ENCODE measurements at places on chromosomes 4 and X.

DNA sequence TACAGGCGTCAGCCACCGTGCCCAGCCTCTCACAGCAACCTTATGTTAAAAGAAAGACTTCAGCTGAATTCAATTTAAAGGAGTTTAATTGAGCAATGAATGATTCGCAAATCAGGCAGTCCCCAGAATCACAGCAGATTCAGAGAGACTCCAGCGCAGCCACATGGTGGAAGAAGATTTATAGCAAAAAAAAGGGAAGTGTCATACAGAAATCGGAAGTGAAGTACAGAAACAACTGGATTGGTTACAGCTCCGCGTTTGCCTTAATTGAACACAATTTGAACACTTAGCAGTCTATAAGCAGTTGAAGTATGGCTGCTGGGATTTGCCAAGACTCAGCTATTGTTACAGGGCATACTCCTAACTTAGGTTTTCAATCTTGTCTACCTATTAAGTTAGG lies 19.8 kb downstream of the CENPVL3 start:
- DNase-seq = no peak
- no peaks in the 10 kb centered on the region for H3K36me3 ChIP-seq
- H3K4me1 ChIP-seq = no peaks in the 10 kb centered on the region
- peaks cover 9% of the 10 kb centered on the region for H3K27me3 ChIP-seq
- no peak overlapping the region for H3K27ac ChIP-seq

- no peak for DNase-seq
- no peak overlapping the region for H3K4me3 ChIP-seq
- H3K27me3 ChIP-seq = no peaks in the 10 kb centered on the region
- no peak overlapping the region for H3K27ac ChIP-seq
- H3K36me3 ChIP-seq = peaks cover 8% of the 10 kb centered on the region
Observed at GRCh38 chr4:122898370-122899150, 23.8 kb downstream of the NUDT6 start.

GRCh38 chrX:118974088-118974907 lies at the start of gene LONRF3:
LONRF3 (plus strand) TSS chrX:118974618; CDS start chrX:118974781, 163 bp downstream.
- peak; percentile 23 for DNase-seq
- H3K4me1 ChIP-seq = peaks cover 6% of the 10 kb centered on the region
- peak within 1 kb of the TSS; percentile 84 for H3K27ac ChIP-seq
- H3K27me3 ChIP-seq = peaks cover 25% of the 10 kb centered on the region

- H3K4me3 ChIP-seq = no peak overlapping the region
- H3K4me1 ChIP-seq = peaks cover 29% of the 10 kb centered on the region
- no peaks in the 10 kb centered on the region for H3K27me3 ChIP-seq
- H3K27ac ChIP-seq = no peak overlapping the region
Observed at GRCh38 chr4:89254847-89255246, 52.8 kb downstream of the GPRIN3 start.

DNA sequence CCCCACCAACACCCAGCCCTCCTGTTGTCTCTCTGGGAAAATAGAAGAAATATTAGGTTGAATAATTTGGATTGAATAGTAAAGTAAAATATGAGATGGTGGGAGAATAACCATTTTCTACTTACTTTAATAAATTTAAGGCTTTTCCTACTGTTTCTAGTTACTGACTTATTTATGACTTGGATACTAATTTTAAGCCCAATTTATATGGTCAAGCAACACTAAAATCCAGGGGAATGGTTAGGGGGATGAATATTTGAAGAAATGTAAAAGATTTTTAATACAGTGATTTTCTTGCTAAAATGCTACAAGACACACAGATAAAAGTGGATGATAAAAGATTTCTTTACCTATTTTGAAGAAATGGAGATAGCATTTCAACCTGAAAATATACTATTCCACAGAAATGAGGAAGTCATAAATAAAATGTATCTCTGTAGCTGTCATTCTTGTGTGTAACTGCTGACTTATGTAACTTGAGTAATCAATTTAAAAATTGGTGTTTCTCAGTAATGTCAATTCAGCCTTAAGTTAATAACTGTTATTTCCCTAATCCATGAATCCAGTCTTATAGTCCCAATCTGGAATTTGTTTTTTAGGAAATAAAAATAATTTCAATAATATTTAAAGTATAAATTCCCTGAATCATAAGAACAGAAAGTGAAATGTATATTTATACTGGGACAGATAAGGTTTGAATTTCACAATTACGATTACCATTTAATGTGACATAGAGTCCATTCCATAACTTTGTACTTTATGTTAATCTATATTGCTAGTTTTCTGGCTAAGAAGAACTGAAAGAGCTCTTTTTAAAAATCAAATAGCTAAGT lies 24.3 kb upstream of the IL2 start:
- no peak overlapping the region for H3K27ac ChIP-seq
- H3K36me3 ChIP-seq = no peaks in the 10 kb centered on the region
- H3K4me3 ChIP-seq = no peak overlapping the region
- H3K4me1 ChIP-seq = peaks cover 6% of the 10 kb centered on the region

DNA sequence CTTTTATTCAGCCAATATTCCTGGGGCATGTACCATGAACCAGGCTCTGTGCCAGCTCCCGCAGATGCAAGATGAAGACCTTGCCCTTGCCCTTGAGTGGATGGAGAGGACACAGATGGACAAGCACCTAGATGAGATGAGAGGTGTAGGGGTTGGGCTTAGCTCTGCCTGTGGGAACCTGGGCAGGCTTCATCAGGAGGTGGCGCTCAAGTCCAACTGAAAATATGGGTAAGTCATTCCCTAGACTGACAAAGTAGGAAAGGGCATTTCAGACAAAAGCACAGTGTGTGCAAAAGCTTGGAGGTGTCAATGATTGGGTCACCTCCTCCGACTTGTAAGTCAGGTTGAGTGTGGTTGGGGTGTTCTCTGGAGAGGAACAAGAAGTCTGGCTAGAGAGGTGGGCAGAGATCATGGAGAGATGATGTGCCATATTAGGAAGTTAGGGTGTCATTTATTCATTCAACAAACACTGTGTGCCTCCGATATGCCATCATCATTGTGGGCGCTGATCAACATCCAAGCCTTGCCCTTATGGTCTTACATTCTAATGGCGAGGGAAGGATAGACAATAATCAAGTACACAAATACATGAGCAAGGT lies 64.6 kb downstream of the ANAPC4 start:
- no peaks in the 10 kb centered on the region for H3K4me1 ChIP-seq
- H3K36me3 ChIP-seq = no peaks in the 10 kb centered on the region
- DNase-seq = no peak
- H3K27me3 ChIP-seq = no peaks in the 10 kb centered on the region
- no peak overlapping the region for H3K4me3 ChIP-seq
- no peak overlapping the region for H3K27ac ChIP-seq
